ENCODE measurements at places on chromosomes 16 and 17. TPM values are rescaled to one million over a fixed set of nuclear protein-coding genes. Genes with fewer than 3 reads are reported as not detected.

The TEKT5 gene
- total RNA-seq: not detected

DNA sequence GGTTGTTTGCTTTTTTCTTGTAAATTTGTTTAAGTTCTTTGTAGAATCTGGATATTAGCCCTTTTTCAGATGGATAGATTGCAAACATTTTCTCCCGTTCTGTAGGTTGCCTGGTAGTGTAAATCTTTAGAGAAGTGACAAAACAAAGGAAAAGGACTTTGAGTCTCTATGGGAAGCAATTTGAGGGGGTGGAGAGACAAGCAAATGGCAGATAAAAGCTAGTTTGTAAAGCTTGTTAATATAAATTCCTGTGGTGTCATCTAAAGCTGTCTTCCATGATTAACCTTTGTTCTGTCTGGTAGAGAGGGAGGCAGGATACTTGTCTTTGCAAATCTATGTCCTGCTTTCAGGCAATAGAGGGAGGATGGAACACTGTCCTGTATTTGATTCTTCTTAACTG lies 40.6 kb upstream of the CACNG4 start:
- no peak overlapping the region for H3K27ac ChIP-seq
- no peaks in the 10 kb centered on the region for H3K4me1 ChIP-seq
- no peaks in the 10 kb centered on the region for H3K27me3 ChIP-seq
- no peaks in the 10 kb centered on the region for H3K36me3 ChIP-seq
- no peak overlapping the region for H3K4me3 ChIP-seq

The TMC7 gene
- 10.0 TPM for total RNA-seq

- H3K4me1 ChIP-seq: no peaks in the 10 kb centered on the region
- H3K4me3 ChIP-seq: no peak overlapping the region
- DNase-seq: no peak
- no peaks in the 10 kb centered on the region for H3K36me3 ChIP-seq
Observed at GRCh38 chr17:3770466-3770865, 30.5 kb downstream of the ITGAE start.

The KRTAP4-3 gene
- not detected for total RNA-seq

DNA sequence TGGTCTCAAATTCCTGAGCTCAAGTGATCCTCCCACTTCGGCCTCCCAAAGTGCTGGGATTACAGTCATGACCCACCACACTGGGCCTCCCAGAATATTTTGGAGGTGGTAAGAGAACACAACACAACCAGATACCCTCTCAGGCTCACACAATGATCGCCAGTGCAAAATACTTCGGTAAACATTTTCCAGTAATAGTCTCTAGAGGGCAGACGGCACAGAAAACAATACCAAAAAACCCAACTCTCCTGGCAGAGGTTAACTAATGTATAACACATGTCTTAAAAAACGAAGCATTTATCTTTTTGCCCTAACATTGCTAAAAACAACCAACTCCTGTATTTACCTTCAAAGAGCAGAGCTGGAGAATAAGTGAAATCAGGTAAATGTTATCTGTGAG lies 10.5 kb downstream of the NUFIP2 start:
- DNase-seq: no peak
- H3K4me1 ChIP-seq: peaks cover 46% of the 10 kb centered on the region

DNA sequence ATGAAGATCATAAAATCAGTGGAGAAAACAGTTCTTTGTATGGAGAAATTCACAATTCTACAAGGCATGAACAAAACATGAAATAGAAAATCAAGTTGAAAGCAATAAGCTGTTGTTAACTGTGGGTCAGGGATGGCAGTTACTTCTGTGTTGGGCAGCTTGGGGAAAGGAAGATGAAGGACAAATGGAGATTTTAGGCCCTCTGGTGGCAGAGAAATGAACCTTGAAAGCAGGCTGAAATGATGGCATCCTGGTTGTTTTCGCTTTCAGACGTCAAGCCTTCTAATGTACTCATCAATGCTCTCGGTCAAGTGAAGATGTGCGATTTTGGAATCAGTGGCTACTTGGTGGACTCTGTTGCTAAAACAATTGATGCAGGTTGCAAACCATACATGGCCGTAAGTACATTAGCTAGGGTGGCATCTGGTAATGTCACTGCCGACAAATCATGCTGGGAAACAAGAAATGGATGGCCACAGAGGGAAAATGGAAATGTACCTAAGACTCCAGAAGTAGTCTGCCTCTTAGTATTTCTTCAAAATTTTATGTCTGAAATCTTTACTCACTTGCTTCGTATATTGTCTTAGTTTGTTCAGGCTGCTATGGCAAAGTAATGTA lies 108.9 kb downstream of the MAP2K6 start:
- peak; percentile 61 for DNase-seq
- H3K27me3 ChIP-seq: no peaks in the 10 kb centered on the region
- H3K4me3 ChIP-seq: no peak overlapping the region
- H3K4me1 ChIP-seq: no peaks in the 10 kb centered on the region

DNA sequence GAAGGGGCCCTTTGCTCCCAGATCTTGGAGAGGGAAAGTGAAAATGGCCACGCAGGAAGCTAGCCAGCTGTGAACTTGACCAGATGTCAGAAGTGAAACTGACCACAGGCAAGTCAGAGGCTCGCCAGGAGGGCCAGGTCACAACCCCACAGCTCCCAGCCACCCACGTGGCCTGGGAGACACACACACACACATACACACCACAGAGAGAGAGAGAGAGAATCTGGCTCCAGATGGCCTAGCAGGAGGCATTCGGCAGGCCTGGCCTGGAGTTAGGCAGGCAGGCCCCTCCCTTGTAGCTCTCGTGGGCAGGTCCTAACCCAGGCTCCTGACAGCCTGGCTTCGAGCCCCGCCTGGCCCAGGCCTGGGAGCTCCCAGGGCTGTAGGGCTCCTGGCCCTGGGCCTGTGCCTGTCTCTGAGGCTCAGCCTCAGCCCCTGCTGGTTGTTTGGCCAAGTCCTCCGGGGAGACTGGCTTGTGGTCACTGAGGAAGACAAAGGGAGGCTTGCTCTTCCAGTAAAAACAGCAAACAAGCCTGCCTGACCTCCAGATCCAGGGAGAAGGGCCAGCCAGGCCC lies 20.2 kb downstream of the NGFR start:
- peak; percentile 71 for DNase-seq
- H3K27ac ChIP-seq: peak overlapping the region; percentile 84
- peaks cover 19% of the 10 kb centered on the region for H3K4me1 ChIP-seq
- H3K4me3 ChIP-seq: peak overlapping the region; percentile 4
- H3K27me3 ChIP-seq: peaks cover 3% of the 10 kb centered on the region
- H3K36me3 ChIP-seq: no peaks in the 10 kb centered on the region

- H3K27ac ChIP-seq: no peak overlapping the region
- no peak for DNase-seq
Observed at GRCh38 chr17:68564415-68565111, 36.6 kb downstream of the FAM20A start.

The LCAT gene
- 6.6 TPM for total RNA-seq

The SDR42E2 gene
- not detected for total RNA-seq

- no peaks in the 10 kb centered on the region for H3K4me1 ChIP-seq
- no peak overlapping the region for H3K4me3 ChIP-seq
- H3K36me3 ChIP-seq: no peaks in the 10 kb centered on the region
- H3K27ac ChIP-seq: peak overlapping the region; percentile 60
- H3K27me3 ChIP-seq: no peaks in the 10 kb centered on the region
- DNase-seq: no peak
Observed at GRCh38 chr16:84829168-84829965, 9.6 kb downstream of the CRISPLD2 start.

GRCh38 chr16:907842-908241 lies 62.9 kb downstream of the LMF1 start:
- H3K36me3 ChIP-seq: peaks cover 23% of the 10 kb centered on the region
- no peak for DNase-seq
- no peaks in the 10 kb centered on the region for H3K27me3 ChIP-seq
- H3K4me3 ChIP-seq: no peak overlapping the region
- no peaks in the 10 kb centered on the region for H3K4me1 ChIP-seq
- no peak overlapping the region for H3K27ac ChIP-seq

DNA sequence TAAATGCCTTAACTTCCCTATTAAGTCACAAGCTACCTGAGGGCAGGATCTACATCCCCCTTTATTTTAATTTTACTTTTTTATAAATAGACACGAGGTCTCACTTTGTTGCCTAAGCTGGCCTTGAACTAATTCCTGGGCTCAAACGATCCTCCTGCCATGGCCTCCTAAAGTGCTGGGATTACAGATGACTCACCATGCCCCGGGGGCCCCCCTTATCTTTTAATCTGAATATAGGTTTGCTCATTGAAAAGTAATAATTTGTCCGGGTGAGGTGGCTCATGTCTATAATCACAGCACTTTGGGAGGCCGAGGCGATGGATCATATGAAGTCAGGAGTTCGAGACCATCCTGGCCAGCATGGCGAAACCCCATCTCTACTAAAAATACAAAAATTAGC lies 14.2 kb downstream of the ETV4 start:
- peaks cover 6% of the 10 kb centered on the region for H3K36me3 ChIP-seq
- H3K4me1 ChIP-seq: peaks cover 10% of the 10 kb centered on the region
- no peak overlapping the region for H3K4me3 ChIP-seq
- no peaks in the 10 kb centered on the region for H3K27me3 ChIP-seq
- no peak for DNase-seq
- H3K27ac ChIP-seq: no peak overlapping the region

The SBK1 gene
- total RNA-seq: not detected

DNA sequence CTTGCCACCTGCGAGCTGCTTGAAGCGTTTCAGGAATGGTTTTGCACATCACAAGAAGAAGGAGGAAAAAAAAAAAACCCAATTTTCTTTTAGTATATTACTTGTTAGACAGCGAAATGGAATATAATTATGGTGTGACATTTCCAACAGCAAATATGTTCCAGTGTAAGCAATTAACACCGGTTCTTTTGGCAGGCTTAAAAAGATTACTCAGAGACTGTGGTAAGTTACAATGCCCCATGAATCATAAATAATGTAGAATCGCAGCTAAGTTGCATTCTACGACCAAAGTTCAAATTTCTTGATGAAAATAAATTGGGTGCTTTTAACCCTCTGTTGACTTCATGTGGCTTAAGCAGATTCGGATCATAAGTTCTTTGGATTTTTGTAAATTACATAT lies 245.2 kb downstream of the XYLT1 start:
- no peaks in the 10 kb centered on the region for H3K27me3 ChIP-seq
- no peak overlapping the region for H3K4me3 ChIP-seq
- H3K36me3 ChIP-seq: no peaks in the 10 kb centered on the region
- DNase-seq: no peak
- H3K27ac ChIP-seq: peak overlapping the region; percentile 51

DNA sequence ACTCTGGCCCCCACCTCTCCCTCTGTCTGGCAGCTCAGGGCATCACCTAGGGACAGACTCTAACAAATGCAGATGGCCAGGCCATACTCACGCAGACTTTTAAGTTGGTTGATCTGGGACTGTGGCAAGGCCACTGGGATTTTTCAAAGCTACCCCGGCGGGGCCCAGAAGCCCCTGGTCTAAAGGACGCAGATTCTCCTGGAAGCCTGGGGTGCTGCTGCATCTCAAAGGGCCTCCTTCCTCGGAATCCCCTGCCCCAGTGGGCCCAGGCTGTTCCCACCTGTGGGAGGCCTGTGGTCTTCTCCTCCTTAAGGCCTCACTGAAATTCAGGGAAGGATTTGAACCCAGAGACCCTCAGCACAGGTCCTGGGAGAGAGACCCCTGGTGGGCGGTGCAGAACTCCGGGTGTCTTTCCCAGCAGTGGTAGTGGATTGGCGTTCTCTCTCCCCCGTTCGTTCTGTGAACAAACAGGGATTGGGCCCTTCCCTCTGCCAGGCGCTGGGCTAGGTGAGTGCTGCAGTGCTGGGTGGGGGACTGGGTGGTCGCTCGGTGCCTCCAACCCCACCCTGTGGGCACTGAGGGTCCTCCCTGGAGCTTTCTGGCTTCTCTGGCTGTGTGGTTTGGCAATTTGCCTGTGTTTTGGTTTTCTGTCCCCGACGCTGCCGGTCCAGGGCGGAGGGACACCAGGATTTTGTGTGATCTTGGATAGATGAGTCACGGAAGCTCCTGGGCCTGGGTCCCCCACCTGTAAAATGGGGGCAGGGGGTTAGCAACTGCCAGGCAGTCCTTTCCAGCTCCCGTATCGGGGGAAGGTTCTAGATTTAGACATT lies 160.5 kb upstream of the GSE1 start:
- H3K4me1 ChIP-seq: peaks cover 2% of the 10 kb centered on the region
- H3K4me3 ChIP-seq: no peak overlapping the region
- no peaks in the 10 kb centered on the region for H3K27me3 ChIP-seq
- DNase-seq: no peak
- H3K36me3 ChIP-seq: no peaks in the 10 kb centered on the region

The QPRT gene
- 5.7 TPM for total RNA-seq

Measured in ascending aorta (tissue), 2 donors.